ENCODE measurements at places on chromosomes 7 and 10.

- no peak for DNase-seq
These were observed 1.6 kb downstream of the HOXA3 start for GRCh38 chr7:27150568-27151340.

DNA sequence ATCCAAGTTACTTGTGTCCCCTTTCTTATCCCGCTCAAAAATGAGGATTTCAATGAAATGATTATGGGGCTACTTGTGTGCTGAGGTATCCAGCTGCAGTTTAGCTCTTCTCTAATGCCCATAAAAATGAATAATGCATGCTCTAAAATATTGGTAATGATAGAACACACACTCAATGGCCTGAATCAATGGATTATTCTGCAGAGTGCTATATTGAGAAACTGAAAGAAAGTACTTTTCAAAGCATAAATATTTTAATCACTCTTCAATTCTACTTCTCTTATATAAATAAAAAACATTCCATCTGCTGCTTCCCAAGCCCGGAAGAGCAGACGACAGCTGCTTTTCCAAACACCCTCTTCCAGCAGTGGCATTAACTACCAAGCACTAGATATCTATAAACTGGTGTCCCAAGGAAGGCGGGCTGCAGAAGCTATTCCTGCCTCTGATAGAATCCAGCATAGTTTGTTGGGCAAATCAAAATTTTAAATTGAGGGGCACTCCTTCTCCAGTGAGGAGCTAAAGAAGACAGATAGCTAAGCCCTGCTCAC lies 284.9 kb upstream of the AOAH start:
- DNase-seq: no peak

DNA sequence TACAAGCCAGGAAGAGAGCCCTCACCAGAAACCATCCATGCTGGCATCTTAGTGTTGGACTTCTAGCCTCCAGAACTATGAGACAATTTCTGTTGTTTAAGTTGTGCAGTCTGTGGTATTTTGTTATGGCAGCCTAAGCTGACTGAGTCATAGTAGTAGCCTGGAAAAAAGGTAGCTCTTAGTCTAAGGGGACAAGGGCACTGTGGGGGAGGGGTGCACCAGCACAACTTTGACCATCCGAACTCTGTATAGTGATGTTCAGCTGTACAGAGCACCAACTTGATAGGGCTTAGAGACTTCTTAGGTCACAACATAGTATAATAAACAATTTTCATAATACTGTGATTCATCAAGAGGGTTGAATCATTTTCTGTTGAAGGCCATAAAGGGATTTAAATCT lies 14.3 kb downstream of the EIF4EBP2 start:
- no peak for DNase-seq

DNA sequence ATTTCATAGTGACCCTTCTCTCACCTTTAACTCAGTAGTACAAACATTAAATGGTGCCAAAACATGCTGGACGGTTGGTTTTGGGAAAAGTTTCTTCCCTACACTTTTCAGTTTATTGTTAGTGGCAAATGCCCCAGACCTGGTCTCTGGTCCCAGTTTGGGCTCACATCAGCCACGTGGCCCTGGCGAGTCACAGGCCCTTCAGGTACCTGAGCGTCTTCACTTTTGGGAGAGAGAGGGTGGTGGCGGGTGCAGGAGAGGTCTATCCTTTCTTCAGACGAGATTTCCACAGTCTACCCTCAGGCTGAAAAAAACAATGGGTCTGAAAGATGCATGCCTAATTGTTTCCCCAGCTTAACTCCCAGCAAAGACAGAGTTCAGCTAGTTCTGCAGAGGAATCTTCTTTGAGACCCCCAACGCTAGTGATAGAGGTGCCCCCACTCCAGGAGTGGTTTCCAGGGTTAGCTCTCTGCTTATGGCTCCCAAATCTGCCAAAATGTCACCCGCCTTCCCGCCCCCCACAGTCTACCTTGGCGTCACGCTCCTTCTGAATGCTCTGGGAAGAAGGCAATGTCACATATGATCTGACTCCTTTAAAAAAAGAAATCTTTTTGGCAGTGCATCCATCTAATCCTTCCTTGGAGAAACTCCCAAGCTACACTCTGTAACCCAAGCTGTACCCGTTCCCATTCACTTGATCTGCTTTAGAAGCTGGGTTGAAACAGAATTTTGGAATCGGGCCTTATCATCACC lies 384.8 kb upstream of the FOXK1 start:
- no peak for DNase-seq

DNA sequence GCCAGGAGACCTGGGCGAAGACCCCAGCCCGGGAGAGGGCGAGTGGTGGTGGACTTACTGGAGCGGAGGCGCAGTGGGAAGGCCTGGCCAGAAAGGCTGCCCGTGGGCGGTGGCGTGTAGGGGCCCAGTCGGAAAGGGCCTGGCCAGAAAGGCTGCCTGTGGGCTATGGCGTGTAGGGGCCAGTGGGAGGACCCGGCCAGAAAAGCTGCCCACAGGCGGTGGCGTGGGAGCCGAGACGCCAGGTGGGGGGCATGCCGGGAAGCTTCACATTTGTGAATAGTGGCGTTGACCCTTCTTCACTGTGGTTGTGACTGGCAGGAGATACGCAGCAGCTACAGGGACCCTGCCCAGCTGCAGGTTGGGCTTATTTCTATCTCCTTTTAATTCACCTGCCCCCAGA lies 72.9 kb downstream of the DYNC2I1 start:
- no peak for DNase-seq

GRCh38 chr7:87435546-87435945 lies 39.9 kb downstream of the ABCB4 start:
- no peak for DNase-seq

- DNase-seq: no peak
These were observed 664.2 kb downstream of the NXPH1 start for GRCh38 chr7:9097565-9098060.

DNA sequence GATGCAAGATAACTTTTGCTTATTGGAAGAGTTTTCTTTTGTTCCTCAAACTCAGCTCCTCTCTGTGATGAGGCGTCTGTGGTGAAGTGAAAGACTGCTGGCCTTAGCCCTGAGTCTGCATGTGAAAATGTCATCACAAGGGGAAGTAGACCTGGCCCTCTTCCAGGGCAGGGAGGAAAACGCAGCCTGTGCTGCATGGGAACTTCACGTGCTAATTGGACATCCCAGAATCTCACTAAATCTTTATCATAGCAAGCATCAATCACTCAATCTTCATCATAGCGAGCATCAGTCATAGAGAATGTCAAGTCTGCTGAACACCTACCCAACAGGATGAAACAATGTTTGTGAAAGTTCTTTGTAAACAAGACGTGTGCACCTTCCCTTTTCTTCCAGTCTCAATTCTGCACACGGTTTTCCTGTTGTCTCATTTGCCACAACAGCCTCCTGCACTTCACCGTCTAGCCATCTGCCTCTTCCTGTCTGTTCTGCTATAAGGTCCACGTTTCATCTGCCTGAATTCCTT lies 314.6 kb downstream of the FRMD4A start:
- DNase-seq: no peak

GRCh38 chr10:78404296-78404695 lies 370.6 kb downstream of the RPS24 start:
- DNase-seq: no peak

DNA sequence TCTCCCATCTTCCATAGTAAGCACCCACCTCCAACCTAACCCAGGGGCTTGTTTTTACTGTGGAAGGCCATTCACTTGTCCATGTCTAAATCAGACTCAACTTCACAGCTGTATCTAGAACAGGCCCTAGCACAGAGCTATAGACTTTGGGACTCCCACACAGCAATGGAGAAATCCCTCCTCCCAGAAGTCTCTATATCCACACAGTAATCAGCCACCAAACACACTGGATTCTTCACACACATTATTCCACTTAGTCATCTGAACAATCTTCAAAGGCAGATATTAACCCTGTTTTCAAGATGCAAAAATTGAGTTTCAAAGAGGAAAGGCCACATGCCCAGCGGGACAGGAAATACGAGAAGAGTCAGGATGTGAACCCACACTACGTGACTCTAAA lies 81.8 kb downstream of the MALSU1 start:
- no peak for DNase-seq

DNA sequence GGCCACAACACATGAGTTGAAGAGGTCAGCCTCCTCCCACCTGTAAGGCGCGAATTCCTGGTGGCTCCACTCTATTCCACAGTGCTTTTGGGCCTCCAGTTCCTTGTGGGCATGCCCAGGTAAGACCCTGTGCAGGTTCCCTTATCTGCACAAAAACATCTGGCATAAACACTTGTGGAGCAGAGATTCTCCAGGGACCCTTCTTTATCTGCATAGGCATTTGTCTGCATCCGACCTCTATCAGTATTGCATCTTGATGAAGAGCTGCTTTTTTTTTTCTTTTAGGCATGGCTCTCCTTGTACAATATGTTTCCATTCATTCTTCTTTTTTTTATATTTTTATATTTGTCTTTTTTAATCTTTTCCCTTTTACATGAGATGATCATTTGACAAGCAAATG lies 58.4 kb downstream of the ANKMY2 start:
- DNase-seq: no peak

DNA sequence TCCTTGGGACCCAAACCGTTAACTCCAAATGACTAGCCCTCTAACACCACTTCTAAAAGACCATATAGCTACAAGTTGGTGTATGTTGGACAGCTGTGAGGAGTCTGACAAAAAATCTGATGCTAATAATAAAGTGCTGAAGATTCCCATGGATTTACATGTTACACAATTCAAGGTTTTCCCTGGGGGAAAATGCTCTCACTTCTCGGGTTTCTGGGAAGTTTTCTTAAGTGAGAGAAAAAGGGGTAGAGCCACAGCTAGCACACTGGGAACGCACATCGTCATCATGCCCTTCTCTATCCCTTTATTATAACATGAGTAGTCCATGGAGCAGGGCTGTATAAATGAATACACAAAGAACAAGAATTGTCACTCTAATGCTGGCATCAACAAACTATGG lies 162.1 kb downstream of the CHCHD3 start:
- no peak for DNase-seq

GRCh38 chr10:100009283-100009792 lies 409 bp downstream of the DNMBP start:
- DNase-seq: no peak

DNA sequence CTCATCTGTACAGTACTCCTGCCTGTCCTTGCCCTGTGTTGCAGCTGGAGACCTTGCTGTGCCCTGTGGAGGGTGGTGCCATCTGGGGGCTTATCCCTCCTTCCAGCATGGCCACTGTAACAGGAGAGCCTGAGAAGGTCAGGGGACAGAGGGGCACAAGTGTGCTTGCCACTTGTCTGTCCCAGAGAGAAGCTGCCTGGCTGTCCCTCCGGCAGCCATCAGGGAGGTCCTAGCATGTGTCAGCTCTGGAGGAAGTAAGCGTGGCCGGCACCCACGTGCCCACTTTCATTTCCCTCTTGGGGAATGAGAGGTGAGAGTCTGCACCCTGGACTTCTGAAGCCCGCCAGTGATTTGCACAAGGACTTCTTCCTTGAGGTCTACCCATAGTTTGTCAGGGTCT lies 97.0 kb upstream of the PPIF start:
- DNase-seq: no peak

DNA sequence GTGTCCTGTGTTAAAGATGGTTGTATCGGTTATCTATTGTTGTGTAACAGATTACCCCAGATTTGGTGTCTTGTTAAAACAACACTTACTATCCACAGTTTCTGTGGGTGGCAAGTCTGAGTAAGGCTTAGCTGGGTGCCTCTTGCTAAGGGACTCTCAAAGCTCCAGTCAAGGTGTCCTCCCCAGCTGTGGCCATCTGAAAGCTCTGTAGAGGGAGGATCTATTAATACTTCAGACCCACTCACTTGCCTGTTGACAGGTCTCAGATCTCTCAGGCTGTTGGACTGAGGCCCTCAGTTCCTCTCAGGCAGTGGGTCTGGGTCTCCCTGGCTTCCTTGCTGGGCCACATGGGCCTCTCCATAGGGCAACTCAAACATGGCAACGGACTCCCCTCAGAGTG lies 19.6 kb downstream of the ARID5B start:
- DNase-seq: no peak

DNA sequence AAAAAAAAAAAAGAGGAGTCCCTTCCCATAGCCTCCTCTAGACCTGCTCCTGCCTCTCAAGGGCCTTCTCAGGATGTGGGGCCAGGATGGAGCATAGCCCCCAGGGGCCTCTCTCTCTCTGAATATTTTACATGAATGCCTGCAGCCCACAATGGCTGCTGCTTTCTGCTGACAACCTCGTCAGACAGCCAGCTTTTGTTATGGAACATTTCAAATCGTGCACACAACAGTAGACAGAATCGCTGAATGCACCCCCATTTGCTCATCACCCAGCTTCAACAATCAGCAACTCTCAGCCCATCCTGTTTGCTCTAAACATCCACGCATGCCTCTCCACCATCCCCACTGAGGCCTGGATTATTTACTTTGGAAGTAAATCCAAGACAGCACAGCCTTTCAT lies 5.4 kb downstream of the PLAC9 start:
- no peak for DNase-seq

DNA sequence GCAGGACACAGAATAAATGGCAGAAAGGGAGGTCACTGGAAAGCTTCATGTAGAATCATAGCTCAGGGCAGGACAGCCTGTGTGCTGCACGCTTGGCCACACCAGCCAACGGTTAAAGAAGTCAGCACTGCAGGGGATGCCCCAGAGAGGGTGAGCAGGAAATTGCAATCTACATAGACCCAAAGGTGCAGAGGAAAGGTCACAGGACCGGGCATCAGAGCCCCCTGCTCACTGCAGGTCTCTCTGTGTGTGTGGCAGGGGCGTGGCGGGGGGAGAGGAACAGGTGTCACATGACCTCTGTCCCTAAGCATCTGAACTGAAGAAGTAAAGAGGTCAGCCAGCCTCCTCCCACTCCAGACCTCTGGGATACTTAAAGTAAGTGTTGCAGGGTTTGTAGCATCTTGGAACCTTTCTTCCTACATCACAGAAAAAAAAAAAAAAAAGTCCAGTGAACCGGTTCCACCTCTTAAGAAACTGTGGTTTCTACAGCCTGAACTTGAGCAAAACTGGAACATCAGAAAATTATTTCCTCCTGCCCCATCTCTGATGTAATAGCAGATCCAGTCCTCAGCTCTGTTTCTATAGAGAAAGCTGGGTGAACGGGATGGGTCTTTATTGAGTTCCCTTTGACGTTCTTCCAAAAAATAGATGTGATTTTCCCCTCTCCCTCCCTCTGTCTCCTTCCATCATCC lies 64.3 kb downstream of the RGS10 start:
- DNase-seq: no peak

- DNase-seq: no peak
These were observed 10.5 kb upstream of the PPIF start for GRCh38 chr10:79336739-79337138.

- no peak for DNase-seq
These were observed 27.1 kb downstream of the LRRC20 start for GRCh38 chr10:70355051-70356021.

- DNase-seq: no peak
These were observed 167.1 kb upstream of the ADO start for GRCh38 chr10:62637249-62638061.

GRCh38 chr7:72760602-72761001 lies 67.4 kb downstream of the TYW1B start:
- no peak for DNase-seq

- DNase-seq: no peak
These were observed 146.0 kb upstream of the GNAI1 start for GRCh38 chr7:79988653-79989052.

DNA sequence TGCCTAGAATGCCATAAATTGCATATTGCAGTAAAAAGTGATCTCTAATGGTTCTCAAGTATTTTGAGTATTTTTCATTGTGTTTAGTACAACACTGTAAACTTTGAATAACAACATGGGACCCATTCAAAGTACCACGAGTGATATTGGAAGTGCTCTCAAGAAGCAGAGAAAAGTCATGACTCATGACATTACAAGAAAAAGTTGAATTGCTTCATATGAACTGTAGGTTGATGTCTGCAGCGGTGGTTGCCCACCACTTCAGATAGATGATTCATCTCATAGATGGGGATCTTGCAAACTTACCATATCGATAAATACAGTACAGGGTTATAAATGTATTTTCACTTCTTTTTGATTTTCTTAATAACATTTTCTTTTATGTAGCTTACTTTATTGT lies 33.9 kb downstream of the ENTPD1 start:
- DNase-seq: no peak
